ENCODE measurements at places on chromosomes 7 and 10. TPM values are rescaled to one million over a fixed set of nuclear protein-coding genes. Genes with fewer than 3 reads are reported as not detected.

SPDYE9 gene
- not detected for total RNA-seq

AKR1D1 gene
- total RNA-seq = not detected

SFXN2 gene
- 5.8 TPM for total RNA-seq

TRPV6 gene
- not detected for total RNA-seq

TMEM196 gene
- total RNA-seq = not detected

MKX gene
- not detected for total RNA-seq

KCNIP2 gene
- 2.0 TPM for total RNA-seq

FHIP2A gene
- total RNA-seq = 34.2 TPM

ATRNL1 gene
- 7.7 TPM for total RNA-seq

UNC5B gene
- under 0.01 TPM for total RNA-seq

PTPN12 gene
- total RNA-seq = 35.8 TPM

PRDX3 gene
- 183 TPM for total RNA-seq

RNLS gene
- 13.1 TPM for total RNA-seq

MSMB gene
- not detected for total RNA-seq

PTPN20 gene
- total RNA-seq = not detected

MAGI2 gene
- total RNA-seq = 9.3 TPM

C10orf95 gene
- not detected for total RNA-seq

C7orf33 gene
- not detected for total RNA-seq

CUL2 gene
- total RNA-seq = 29.8 TPM

MYO1G gene
- under 0.01 TPM for total RNA-seq

CYP2C19 gene
- not detected for total RNA-seq

MPLKIP gene
- total RNA-seq = 10.5 TPM

SRRM3 gene
- total RNA-seq = 1.00 TPM

CUZD1 gene
- total RNA-seq = under 0.01 TPM

SPDYE8 gene
- not detected for total RNA-seq

SPDYE11 gene
- total RNA-seq = not detected

AKR1C1 gene
- 1.7 TPM for total RNA-seq

CALCR gene
- total RNA-seq = not detected

CXCL12 gene
- total RNA-seq = 16.0 TPM

STEAP4 gene
- 0.15 TPM for total RNA-seq

PLA2G12B gene
- total RNA-seq = not detected

KIF5B gene
- total RNA-seq = 119 TPM

TUBB8 gene
- total RNA-seq = not detected

GIMAP1 gene
- total RNA-seq = not detected

TBX20 gene
- not detected for total RNA-seq

LIPN gene
- not detected for total RNA-seq

LRGUK gene
- 0.34 TPM for total RNA-seq

LIPM gene
- not detected for total RNA-seq

ENKUR gene
- total RNA-seq = under 0.01 TPM

KIAA1549 gene
- 2.2 TPM for total RNA-seq

CBX3 gene
- total RNA-seq = 124 TPM

GRM3 gene
- not detected for total RNA-seq

PIK3CG gene
- total RNA-seq = not detected

HERPUD2 gene
- total RNA-seq = 21.7 TPM

PDCD4 gene
- total RNA-seq = 19.3 TPM

CACNB2 gene
- total RNA-seq = not detected

SFRP5 gene
- not detected for total RNA-seq

HYAL4 gene
- total RNA-seq = not detected

VIPR2 gene
- not detected for total RNA-seq

DNAJC12 gene
- total RNA-seq = 2.2 TPM

ADIRF gene
- not detected for total RNA-seq

ADARB2 gene
- 0.36 TPM for total RNA-seq

ACBD7 gene
- total RNA-seq = 0.46 TPM

RALA gene
- total RNA-seq = 11.4 TPM

VPS26A gene
- 33.7 TPM for total RNA-seq

TAS2R5 gene
- 1.00 TPM for total RNA-seq

R3HCC1L gene
- 19.3 TPM for total RNA-seq

REPIN1 gene
- total RNA-seq = 79.4 TPM
